ENCODE measurements at places on chromosomes 1 and 21.

GRCh38 chr1:158246650-158247049, 7.6 kb upstream of the CD1A start:
- DNase-seq: no peak

DNA sequence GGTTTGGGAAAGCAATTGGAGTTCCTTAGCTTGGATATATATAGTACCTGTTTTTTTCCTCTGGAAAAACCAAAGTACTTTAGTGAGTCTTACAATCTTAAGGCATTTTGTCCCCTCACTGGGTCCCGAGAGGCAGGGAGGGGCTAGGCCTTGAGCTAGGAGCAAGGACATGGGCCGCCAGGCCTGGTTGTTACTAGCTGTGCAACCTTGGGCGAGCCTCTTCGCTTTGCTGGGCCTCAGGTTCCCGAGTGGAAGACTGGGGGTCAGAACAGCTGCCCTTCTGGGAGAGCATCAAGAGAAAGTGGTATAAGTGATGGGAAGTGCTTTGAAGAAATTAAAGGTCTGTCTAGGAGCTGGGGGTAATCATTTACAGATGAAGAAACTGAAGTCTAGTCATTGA, 553.2 kb downstream of the KIF26B start:
- no peak for DNase-seq

- no peak for DNase-seq
These were observed 184.3 kb upstream of the CACYBP start for GRCh38 chr1:174815474-174815908.

GRCh38 chr1:56229186-56229585, 350.2 kb downstream of the PLPP3 start:
- DNase-seq: no peak

GRCh38 chr1:37575692-37576091, 19.0 kb downstream of the DNALI1 start:
- no peak for DNase-seq

DNA sequence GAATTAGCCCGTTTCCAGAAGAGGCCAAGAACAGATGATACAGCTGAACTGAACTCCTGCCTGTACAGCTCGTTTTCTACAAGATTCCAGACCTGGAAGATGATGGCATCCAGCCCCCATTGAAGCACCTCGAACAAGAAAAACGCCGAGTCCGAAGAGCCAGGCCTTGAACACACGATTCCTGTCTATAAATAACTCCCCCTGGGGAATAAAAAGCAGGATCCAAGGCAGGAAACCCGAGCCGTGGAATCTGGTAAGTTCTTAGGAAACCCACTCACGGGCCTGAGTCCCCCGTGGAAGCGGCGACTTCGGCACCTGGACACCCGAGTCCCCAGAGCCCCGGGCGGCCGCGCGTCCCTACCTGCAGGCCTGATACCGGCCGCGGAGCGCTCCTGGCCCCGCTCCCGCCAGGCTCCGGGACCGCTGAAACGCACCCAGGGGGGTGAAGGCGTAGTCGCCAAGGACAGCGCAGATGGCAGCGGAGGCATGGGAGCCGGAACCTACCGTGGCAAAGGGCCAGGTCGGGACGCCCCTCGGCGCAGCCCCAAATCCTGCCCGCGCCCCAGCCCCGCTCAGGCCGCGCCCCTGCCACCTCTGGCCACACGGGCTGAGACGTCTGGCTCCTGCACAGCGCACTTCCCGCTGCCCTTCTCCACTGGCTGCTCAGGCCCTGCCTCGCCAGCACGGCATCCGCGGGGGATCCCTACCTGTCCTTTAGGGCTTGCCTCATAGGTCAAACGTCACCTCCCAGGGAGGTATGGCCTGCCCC, 14.0 kb upstream of the HLCS start:
- no peak for DNase-seq

GRCh38 chr1:21293537-21294265, 3.4 kb upstream of the ECE1 start:
- DNase-seq: no peak

- DNase-seq: no peak
These were observed 266.2 kb downstream of the FOXD2 start for GRCh38 chr1:47703981-47704596.

DNA sequence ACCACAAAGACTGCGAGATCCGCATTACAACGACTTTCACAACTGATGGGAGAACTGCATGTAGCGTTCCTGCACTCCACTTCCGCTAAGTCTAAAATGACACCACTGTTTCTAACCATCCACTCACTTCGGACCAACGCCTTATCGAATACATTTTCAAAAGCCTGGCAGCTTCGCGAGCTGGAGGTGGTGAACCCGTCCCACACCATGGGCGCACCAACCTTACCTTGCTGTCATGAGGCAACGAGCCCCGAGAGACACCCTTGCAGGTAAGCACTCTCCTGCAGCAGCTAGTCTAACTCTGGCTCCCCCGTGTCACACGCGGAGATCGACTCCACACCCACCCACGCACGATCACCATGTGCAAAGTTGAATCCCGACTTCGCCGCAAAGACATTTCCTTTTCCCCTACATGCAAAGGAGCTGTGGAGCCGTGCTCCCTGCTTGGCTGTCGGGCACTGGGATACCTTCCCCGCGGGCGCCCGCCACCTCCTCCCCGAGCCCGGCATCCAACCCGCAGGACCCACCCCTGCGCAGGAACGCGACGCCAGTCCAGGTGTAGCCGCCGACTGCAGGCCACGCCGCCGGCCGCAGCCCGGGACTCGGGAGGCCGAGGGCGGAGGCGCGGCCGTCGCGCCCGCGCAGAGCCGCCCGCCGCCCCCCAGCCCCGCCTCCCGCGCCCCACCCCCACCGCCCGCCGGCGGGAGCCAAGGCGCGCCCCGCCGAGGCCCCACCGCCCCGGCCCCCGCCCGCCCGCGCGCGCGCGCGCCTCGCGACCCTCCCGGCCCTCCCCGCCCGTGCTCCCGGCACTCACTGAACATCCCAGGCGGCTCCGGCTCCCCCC, 629 bp downstream of the TAF5L start:
- no peak for DNase-seq

- no peak for DNase-seq
These were observed 310.2 kb upstream of the ADAMTS5 start for GRCh38 chr21:27277110-27277509.

DNA sequence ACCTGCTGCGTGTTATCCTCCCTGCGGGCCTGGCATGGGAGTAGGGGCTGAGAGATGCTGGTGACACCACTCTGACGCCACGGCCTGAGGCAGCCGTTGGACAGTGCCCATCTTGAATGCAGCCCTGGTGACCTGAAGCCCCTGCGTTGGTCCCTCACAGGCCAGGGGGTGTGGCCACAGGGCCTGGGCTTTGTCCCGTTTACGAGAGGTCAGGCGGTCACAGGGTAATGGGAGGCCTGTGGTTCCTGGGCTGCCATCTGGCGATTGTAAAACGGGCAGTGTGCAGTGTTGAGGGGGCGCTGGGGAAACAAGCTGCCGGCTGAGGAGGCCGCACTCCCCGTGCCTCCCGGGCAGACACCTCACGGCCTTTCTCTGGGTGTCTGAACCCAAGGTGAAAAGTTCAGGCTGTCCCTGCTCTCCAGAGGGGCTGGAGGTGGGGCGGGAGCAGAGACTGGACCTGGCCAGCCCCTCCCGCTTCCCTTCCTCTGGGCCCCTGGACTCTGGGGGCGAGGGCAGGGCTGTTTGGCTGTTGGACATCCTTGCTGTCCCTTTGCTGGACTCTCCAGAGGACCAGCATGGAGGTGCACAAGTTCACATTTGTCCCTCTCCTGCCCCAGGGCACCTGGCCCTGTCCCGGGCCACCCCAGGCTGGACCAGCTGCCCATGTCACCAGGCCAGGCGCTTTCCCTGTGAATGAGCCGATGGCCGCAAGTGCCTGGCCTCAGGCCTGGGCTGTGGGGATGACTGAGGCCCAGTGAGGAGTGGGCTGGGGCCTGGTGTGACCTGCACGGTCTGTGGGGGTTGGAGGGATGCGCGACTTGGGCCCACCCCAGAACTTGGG, 42.4 kb downstream of the SKI start:
- DNase-seq: no peak

- no peak for DNase-seq
These were observed 38.9 kb upstream of the MAP10 start for GRCh38 chr1:232766241-232766890.

- DNase-seq: no peak
These were observed 10.0 kb upstream of the LEFTY2 start for GRCh38 chr1:225950905-225951497.

DNA sequence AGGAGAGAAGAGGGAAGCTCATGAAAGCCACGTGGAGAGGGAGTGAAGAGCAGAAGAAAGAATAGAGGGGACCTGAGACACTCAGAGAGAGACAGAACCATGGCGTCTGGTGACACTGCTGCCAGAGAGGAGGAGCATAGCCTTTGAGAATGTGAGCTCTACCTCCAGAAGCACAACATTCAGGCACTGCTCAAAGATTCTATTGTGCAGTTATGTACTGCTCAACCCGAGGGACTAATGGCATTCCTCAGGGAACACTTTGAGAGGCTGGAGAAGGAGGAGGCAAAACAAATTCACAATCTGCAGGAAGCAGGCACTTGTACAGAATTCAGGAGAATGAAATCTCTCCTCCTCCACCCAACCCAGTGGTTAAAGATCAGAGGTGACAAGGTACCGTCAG, 45.1 kb downstream of the BTBD8 start:
- DNase-seq: no peak

DNA sequence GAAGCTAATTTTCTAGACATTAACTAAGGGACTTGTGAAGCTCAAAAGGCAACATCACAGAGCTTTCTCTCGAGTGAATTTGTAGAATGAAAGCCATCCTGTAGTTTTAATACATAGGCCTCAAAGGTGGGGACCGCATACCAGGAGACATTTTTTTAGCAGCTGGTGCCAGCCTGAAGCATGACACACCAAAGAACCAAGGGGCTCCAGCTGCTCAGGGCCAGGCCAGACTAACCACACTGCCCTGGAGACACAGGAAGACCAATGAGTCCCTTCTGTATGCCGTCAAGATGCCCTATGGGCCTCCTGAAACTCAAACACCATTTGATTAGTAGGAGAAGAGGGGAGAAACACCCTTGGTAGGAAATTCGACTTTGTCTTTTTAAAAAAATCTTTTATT, 113.9 kb upstream of the CACNA1E start:
- DNase-seq: no peak

DNA sequence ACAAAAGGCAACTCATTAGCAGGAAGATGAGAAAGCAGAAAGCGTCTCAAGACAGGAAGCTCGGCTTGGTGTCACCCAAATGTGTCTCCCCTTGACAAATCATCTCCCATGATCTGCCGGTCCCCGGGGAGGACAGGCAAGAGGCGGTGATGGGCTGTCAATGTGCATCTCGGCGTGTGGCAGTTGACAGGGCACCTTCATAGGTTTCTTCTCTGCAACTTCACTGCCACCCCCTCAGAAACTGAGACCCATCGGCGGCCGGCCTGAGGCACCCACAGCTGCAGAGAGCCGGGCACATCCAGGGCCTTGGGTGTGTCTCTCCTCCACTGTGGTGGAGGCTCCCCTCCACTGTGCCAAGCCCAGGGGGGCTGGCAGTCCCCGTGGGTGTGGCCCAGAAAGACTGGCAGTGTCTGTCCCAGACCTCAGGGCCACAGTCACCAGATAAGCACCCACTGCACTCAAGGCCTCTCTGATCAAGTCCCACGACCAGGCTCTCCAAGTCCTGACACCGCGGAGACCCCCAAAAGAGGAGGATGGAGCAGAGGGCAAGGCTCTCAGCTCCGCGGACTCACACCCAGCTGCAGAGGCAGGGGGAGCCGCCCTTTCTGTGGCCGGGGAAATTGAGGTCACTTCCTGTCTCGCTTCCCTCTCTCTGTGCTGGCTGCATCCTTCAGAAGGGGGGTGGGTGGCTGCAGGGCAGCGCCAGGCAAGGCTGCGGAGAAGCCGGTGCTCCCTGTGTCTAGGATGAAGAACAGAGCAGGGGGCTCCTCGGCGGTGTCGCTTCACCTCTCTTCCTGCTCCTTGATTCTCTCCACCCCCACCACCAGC, 39.6 kb upstream of the LBR start:
- no peak for DNase-seq

- DNase-seq: no peak
These were observed 611 bp upstream of the ZSWIM5 start for GRCh38 chr1:45206808-45207623.

DNA sequence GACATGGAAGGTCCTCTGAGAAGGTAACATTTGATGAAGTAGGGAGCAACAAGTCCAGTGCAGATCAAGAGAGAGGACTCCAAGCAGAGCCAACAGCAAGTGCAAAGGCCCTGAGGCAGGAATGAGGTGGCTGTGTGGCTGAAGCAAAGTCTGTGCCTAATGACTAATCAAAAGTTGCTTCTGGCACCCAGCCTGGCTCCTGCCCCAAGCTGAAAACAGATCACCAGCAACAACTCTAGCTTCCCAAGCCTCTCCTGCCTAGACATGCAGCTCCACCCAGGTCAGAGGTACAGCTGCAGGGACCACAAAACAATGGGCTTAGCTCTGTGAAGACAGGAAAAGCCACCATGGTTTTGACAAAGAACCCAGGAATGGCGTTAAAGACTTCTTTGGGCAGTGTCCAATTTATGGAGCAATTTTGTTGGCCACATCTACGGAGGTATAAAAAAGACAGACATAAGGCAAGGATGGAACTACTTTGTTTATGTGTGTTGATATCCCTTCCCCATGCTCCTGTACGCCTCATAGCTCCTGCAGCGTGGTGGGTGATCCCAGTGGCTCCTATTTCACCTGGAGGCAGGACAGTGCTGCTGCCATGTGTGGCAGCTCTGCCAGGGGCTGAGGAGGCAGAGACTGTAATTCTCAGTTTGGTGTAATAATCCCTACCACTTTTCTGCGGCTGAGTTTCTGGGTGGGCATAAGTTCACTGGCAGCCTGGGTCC, 26.4 kb upstream of the IGSF3 start:
- DNase-seq: no peak

DNA sequence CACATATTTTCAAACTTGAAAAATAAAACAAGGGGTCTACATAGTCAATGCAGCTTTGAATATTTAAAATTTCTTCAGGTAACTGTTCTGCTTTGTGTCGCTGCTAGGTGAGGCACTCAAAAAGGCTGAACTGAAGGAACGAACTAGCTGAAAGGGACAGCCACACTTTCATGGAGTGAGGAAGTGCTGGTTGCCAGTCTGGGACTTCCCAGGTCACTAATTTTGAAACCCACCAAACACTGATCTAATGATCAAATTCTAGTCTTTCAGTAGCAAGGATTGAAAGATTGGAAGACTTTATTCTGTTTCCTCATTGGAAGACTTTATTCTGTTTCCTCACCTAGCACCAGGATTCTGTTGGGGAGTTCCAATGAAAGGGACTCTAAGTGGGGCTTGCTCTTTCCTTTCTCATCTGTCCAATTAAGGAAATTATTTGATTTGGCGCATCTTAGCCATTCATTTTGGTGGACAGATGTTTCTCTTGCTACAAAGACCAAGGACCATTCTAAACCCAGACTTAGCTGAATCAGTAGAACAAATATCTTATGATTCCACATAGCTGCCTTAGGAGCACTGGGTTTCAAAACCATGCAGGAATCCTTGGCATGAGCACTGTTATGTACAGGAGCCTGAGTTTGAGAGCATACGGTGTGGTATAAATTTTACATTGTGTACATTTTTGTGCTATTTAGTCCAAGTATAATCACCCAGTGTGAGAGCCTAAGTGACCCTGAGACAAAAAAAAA, 10.9 kb upstream of the ARID1A start:
- DNase-seq: no peak

GRCh38 chr1:207806531-207807325, 54.9 kb downstream of the CD46 start:
- DNase-seq: no peak
